ENCODE measurements at places on chromosomes 4 and X. TPM values are rescaled to one million over a fixed set of nuclear protein-coding genes. Genes with fewer than 3 reads are reported as not detected.

Gene PFKFB1
- 0.81 TPM for total RNA-seq

DNA sequence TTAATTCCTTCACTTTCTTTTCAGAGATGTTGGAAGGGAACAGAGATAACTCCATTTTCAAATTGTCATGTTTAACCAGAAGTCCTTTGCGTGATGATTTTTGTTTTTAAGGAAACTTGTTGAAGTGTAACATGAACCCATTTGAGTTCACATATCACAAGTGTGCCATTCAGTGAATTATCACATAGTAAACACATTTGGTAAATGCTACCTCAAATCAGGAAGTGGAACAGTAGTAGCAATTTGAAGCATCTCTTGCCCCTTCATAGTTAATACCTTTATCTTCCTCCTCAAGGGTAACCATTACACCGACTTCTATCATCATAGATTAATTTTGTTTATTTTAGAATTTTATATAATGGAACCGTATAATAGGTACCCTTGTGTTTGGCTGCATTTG, 35.8 kb downstream of the KDM6A start:
- DNase-seq = no peak

GRCh38 chrX:143094417-143095023, 68.8 kb downstream of the SPANXN4 start:
- no peak for DNase-seq

DNA sequence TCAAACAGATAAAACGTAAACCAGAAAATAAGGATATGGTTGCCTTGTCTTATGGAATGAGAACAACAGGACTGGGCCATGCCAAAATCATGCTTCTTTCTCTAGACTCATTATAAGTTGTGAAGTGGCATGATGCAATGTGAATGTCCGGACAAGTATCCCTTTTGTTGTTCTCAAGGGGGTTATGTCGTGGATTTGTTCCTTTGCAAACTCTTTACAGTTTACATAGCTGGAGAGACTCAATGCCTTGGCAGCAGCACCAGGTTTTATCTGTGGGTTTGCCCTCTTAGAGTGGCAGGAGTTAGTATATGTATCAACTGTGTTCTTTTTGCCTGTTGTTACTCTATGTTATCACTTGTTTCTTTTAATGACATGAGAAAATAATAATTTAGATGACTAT, 41.4 kb downstream of the SPRY1 start:
- DNase-seq = no peak

DNA sequence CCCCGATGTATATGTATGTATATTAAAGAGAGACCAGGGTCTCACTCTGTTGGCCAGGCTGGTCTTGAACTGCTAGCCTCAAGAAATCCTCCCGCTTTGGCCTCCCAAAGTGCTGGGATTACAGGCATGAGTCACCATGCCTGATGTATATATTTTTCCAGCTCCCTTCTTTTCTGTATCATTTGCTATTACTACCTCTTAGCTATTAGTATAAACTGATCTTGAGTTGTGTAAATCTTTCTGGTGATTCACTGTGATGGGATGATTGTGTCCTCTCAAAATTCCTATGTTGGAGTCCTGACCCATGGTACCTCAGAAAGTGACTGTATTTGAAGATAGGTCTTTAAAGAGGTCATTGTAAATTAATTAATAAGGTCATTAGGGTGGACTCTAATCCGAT, 53.1 kb downstream of the HPRT1 start:
- no peak for DNase-seq
